Stimulated activated naive CD8-positive, alpha-beta T cell treated with anti-CD3 and anti-CD28 coated beads, Interleukin-15, Interleukin-2, amounts not matched to agents 100 U/mL and 50 U/mL, for 24 hours (primary cell): ENCODE measurements at places on chromosomes 5 and 9.
A peak's percentile ranks its signal among the peaks of the same experiment; 100 is the strongest.

GRCh38 chr5:6781716-6782115 lies 68.5 kb downstream of the TENT4A start:
- DNase-seq = no peak

- peak; percentile 26 for DNase-seq
These were observed 135.4 kb downstream of the WDR41 start for GRCh38 chr5:77356740-77357139.

DNA sequence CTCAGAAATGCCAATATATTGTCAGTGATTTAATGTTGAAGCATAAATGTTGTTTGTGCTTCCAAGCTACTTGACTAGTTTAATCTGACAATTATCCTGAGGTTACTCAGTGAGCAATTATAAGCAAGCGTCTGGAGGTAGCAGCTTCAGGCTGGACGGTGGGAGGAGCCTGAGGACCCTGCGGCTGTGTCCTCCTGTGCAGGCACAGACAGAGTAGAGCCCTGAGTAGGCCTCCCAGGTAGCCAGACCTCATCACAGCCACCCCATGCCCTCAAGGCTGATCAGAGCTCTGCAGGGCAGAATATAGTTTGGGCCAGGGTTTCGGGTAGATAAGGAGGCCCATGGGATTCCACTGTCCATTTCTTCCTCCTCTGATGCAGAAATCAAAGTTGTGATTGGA lies 153.6 kb downstream of the DRD1 start:
- no peak for DNase-seq

DNA sequence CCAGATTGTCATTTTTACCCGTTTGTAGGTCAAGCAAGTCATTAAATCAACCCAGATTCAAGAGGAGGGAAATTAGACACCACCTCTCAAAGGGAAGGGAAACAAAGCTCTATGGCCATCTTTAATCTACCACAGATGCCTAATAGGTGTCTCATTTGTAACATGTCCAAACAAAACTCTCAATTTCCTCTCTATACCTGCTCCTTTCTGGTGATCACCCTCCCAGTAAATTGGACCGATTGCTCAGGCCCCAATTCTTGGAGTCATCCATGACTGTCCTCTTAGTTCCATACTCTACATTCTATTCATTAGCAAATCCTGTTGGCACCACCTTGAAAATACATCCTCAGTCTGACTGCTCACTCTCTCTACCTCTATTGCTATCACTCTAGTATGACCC lies 22.1 kb upstream of the UGCG start:
- DNase-seq = no peak

DNA sequence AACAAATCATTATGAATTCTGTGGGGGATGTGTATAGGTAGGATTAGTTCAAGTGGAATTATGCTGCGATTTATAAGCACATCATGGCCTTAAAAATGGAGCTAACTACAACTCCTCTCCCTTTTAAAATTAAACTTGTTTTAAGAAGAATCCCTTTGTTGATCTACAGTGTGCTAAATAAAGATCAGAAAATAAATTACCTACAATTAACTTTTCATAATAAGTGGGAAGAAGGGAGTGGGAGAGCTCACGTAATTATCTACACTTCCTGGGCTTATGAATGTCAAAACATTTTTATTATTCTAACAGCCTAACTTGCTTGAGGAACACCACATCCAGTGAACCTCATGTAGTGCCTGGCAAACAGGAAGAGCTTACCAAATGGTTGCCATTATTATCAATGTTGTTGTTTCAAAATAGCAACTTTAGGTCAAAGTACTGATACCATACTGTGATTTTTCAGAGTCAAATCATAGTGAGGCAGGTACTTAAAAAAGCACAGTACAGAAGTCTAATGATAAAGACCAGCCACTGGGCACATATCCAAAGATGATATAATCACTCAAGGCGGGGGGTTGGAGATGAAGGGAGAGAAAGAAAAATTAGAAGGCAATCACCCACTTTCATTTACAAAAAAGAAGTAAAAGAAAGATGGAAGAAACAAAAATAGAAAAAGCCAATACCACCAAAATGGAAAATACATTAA lies 174.0 kb downstream of the RAPGEF6 start:
- DNase-seq = no peak

DNA sequence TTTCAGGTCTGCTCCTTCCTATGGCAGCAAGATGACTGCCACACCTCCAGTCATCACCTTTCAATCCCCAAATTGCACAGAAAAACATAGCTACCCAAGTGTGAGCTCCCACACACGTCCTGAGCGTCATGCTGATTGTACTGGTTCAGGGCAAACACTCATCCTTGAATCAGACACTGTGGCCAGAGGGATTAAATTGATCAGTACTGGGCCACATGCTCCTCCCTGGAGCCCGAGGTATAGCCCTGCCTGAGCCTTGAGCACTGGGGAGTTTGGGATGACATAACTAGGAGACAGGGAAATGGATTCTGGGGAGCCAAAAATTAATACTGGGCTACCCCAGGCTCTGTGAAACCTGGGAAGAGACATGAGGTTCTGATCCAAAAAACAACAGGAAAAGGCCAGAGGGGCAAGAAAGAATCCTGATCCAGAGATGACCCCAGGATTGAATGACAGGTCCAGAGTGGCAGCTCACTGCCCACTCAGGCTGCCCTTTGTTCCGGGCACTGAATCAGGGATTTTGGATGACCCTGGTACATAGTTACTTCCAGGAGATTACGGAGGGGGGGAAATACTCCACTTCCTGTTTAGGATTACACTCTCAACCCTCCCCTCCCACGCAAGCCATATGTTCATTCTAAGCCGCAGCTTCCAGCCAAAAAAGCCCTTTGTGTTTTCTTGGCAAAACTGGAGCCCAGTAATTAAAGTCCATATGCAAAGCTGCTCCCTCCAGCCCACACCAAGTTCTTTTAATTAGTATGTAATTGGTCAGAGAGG lies 141.6 kb upstream of the SPRY4 start:
- no peak for DNase-seq

- no peak for DNase-seq
These were observed 18.1 kb downstream of the C1QTNF2 start for GRCh38 chr5:160352308-160352707.

- peak; percentile 5 for DNase-seq
These were observed 122.9 kb downstream of the CAVIN4 start for GRCh38 chr9:100700689-100701318.

DNA sequence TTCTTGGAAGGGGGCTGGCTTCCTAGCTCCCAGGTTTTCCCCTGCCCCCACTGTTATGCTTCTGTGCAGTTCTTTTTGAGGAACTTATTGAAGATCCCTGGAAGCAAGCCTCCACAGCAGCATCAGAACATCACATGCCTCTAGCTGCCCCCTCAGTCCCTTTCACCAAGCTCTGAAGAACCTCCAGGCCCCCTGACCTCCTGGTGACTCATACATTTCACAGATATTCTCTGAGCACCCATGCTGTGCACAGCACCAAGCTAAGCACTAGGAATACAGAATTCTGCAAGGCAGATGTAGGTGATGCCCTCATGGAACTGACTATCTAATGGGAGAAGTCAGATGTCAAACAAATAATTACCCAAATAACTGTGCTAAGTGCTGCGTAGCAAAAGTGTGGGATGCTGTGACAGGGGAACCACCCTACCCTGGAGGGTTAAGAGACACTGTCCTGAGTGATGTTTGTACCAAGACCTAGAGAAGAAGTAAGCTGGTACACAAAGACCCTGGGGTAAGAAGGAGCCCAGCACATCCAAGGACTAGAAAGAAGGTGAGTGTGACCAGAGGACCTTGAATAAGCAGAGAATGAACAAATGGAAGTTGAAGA lies 213.7 kb upstream of the NR4A3 start:
- no peak for DNase-seq

DNA sequence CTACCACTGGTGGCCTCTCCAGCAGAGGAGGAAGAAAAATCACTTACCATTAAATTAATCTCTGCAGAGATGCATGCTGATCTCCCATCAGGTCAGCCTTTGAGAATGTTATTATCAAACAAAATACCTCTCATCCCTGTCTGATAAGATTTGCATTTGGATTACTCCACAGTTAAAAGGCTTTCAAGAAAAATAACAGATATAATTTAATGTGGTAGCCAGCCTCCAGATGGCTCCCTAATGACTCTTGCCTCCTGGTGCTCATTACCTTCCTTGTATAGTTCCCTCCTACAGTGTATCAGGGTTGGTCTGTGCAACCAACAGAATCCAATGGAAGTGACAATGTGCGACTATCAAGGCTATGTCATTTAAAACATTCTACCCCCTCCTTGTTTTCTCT lies 63.6 kb upstream of the TNPO1 start:
- no peak for DNase-seq

DNA sequence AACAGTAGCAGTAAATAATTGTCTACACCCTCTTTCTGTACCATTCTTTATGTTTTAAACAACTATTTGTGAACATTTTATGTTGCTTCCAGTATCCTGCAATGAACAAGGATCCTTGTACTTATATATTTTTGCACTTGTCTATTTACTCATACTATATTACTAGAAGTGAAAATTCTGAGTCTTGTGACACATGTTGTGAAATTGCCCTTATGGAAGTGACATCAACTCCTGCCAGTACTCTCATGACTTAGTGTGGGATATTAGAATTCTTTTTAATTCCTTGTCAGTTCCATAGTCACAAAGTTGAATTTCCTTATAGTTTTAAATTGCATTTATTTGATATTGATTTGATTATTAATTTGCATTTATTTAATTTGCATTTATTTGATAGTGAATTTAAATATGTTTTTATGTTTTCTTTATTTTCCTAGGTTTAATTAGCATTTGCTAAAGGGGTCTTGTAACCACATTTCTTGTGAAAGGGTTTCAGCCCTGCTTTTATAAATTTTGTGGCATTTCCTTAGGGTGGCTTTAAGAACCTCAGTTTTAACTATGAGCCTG lies 27.7 kb downstream of the PARP8 start:
- no peak for DNase-seq

- no peak for DNase-seq
These were observed 85.7 kb downstream of the FREM1 start for GRCh38 chr9:14824481-14824880.

GRCh38 chr9:121404906-121405305 lies 34.9 kb upstream of the STOM start:
- DNase-seq = no peak

GRCh38 chr5:112106878-112107277 lies 312.2 kb downstream of the EPB41L4A start:
- DNase-seq = no peak

DNA sequence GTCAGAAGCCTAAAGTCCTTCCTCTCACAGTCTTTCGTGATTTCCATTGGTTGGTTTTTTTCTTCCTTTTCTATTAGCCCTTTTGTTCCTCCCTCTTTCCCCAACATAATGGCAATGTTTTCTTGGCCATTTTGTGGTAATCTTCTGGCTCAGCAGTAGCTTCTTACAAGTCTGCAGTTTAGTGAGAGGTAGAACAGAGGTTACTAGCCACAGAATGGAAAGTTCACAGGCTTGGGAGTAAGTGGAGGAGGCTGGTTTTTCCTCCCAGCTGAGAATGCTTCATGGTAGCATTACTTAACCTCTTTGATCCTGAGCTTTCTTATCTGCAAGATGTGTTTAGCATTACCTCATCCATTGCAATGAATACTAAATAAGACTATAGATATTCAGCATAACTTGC lies 346.9 kb downstream of the NFIB start:
- DNase-seq = no peak

- no peak for DNase-seq
These were observed 176.1 kb upstream of the CDH12 start for GRCh38 chr5:23029290-23029689.

- DNase-seq = no peak
These were observed 44.8 kb upstream of the EGFL7 start for GRCh38 chr9:136617746-136618579.

- no peak for DNase-seq
These were observed 443.5 kb downstream of the PLK2 start for GRCh38 chr5:58016358-58016757.

DNA sequence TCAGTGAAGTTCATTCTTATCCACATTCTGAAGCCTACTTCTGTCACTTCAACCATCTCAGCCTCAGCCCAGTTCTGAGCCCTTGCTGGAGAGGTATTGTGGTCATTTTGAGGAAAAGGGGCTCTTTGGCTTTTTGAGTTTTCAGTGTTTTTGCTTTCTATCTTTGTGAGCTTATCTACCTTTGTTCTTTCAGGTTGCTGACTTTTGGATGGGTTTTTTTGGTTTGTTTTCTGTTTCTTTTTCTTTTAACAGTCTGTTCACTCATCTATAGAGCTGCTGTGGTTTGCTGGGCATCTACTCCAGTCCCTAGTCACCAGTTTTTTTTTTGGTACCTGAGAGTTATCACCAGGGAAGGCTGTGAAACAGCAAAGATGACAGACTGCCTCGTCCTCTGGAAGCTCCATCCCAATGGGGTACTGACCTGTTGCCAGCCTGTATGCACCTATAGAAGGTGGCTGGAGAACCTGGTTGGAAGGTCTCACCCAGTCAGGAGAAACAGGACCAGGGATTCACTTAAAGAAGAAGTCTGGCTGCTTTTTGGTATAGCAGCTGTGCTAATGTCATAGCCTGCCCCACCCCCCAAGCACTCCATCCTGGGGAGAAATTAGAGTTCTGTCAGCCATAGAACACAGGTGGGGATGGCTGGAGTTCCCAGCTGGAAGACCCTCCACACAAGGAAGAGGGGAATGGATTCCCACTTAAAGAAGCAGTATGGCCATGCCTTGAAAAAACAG lies 138.6 kb upstream of the TSLP start:
- no peak for DNase-seq
